CD4-positive, alpha-beta T cell treated with Interleukin-10 for 1 hour (primary cell): ENCODE measurements at places on chromosomes 16 and 17.

DNA sequence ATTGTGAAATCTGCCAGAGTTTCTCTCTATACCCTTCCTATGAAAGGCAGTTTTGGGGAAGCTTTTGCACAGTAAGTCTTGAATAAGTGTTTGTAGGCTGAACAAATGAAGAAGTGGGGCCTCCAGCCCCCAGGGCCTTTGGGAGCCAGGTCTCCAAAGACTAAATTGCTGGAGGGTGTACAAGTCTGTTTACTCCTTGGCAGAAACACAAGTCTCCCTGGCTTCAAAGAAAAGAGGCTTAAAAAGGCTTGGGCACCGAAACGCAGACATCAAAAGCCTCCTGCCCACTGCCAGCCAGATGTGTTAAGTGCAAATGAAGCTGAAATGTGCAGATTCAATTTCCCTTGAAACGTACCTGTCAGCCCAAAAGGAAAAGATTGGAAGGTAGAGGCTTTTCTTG, 146.3 kb downstream of the TMEM132E start:
- DNase-seq = no peak

DNA sequence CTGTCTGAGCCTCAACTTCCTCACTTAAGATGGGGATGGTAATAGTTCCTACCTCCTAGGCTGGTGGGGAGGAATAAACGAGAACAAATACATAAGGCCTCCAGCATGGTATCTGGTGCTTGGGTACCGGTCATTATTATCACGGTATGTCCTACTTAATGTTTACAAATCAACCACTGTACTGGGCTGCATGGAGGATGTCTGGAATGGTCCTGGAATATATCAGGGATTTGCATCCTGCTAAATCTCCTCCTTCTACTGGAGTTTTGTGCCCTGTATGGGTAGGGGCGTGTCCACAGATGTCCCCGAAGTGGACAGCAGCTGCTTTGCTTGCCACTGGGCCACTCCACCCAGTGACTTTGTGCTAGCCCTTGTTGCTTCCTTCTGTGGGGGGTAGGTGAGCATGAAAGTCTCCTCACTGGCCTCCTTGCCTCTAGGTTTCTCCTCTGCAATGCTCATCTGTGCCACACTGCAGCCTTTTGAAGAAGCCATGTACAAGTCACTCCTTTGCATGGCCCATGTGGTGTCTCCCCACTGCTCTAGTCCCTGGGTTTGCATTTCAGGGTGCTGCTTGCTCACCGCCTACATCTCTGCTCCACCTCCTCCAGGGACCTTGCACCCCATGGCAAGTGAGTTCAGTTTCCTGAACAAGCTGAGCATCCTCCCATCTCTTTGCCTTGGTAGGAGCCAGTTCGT, 2.2 kb upstream of the CMIP start:
- peak; percentile 15 for DNase-seq

DNA sequence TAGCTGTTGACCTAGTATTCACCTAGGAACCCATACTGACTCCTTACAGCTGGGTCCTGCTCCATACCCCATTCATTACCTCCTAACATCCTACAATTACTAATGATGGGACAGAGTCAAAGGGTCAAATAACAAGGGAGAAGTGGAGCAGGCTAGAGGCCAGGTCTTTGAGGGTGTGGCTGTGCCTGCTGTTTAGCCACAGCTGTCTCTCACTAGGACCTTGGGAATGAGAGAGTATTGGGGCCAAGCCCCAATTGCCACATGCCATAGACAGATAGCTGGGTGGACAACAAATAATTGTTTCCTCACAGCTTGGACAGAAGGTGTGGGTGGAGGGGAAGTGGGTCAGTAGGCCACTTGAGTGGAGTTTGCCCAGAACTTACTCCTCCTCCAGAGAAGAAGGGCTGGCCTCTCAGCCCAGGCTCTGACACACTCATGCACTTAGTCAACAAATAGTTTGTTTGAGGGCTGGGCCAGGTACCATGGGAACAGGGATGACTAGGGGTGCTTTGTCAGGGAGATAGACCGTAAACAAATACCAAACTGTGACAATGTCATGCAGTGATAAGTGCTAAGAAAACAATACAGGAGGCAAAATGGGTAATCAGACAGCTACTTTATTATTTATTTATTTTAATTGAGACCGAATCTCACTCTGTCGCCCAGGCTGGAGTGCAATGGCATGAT, 10.2 kb upstream of the CENPT start:
- peak; percentile 41 for DNase-seq

GRCh38 chr16:49564496-49565229, 191.1 kb downstream of the C16orf78 start:
- DNase-seq = no peak

DNA sequence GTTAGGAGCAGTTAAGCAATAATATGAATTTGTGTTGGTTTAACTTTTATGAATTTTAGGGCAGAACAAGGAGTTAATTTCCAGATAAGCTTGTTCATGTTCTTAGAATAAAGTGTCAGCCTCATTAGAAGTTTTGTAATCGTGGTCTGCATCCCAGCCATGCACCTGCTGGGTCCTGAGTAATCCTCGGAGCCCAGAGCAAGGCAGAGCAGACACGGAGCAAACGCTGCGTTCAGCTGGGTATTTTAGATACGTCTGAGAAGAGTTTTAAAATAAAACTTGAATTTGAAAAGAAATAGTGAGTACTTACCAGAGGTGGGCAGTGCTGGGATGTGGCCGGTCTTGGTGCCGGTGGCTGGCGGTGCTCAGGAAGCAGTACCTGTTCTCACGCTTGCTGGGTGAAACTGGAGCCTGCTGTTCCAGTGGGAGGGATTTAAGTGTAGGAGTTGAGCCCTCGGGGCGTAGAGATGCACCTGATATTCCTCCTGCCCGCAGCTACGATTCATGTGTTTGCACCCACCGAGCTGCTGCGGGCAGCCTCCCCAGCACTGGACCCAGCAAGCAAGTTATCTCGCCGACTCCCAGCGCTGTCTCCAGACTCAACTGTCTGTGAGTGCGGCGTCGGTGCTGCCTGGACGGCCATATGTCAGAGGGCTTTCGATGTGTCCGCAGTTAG, at the start of gene ZNF750:
ZNF750 (minus strand) TSS at position 406 of the 676 bp plus-strand sequence. CDS start 7,568 bp downstream, outside the sequence.
- no peak for DNase-seq

DNA sequence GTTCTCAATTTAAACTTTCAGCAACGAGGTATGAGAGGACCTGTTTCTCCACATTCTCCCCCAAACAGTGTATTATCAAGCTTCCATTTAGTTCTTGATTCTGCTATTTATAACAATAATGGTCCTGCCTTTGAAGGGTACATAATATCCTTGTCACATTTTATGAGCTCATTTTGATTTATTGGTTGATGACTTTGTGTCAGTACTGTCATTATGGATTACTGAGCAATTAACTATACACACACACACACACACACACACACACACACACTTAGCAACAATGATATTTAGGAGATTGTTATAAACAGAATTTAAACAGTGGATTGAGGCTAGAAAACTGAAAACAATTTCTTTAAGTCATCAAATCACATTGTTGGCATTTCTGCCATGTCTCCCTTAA, 7.0 kb downstream of the TMIGD1 start:
- DNase-seq = no peak

GRCh38 chr16:66740533-66740932, 10.9 kb downstream of the DYNC1LI2 start:
- DNase-seq = no peak

DNA sequence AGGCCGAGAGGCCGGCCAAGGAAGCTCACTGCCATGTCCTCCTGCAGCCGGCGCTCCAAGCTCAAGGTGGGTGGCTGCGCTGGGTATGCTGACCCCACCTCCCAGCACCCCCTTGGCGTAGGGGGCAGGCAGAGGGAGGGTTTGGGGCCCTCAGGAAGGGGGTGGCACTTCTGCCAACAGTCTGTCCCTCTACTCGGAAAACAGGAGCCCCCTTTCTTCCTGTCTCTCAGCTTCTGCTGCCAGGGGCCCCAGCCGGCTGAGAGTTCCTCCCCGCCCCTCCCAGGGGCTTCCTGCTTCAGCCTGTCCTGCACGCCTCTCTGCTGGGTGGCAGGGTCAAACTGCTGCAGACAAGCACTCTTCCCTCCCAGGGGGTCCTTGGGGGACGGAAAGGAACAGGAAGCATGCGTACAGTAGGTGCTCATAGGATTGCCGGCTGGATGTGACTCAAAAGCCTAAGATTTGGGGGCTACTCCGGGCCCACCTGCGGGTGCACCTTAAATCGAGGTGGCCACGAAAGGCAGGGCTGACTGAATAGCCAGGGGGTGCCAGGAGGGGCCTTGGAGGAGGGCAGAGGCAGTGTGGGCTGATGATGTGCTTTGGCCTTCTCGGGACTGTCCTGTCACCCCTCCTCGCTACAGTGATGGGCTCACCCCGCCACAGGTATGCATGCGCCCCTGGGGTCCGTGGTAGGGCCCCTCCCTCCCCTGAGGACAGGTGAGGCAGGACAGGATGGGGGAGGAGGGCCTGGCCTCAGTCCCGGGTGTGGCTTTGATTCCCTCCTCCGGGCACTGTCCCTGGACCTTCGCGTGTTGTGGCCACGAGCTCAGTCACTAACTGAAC, 4.0 kb downstream of the CBX2 start:
- no peak for DNase-seq

DNA sequence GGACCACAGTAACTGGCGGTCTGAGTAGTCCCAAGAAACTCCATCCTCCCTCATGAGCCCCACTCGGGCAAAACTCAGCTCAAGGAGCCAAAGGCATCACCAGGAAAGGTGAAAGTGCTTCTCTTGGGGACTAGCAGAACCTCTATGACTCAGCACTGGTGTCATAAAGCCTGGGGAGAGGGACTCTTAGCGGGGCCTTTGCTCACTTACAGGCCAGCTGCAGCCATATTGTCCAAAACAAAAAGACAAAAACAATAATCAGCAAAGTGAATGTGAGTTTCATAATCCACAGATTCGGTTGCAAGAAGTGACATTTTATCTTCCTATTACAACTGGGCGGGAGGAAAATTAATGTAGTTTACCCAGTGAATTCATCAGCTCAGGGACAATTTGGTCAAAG, at the start of gene TEKT5:
TEKT5 (minus strand) TSS at position 101 of the 400 bp plus-strand sequence; CDS start at position 44, 57 bp downstream.
- DNase-seq = no peak

DNA sequence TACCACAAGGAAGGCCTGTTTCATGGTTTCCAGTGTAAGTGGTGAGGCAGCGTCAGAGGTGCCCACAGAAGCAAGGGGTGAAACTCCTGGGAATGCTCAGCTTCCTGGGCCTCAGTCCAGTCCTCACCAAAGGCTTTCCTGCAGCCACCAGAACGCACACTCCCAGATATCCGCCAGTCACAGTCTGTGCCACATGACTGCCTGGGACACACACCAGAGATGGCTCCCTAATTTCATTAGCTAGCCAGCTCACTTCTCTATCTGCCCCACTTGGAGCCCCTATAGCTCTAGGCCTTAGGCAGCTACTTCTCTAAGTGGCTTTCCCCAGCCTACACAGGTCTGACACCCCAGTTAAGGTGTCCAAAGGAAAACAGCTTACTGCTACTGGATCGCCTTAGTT, 77.0 kb downstream of the CYTH1 start:
- no peak for DNase-seq

DNA sequence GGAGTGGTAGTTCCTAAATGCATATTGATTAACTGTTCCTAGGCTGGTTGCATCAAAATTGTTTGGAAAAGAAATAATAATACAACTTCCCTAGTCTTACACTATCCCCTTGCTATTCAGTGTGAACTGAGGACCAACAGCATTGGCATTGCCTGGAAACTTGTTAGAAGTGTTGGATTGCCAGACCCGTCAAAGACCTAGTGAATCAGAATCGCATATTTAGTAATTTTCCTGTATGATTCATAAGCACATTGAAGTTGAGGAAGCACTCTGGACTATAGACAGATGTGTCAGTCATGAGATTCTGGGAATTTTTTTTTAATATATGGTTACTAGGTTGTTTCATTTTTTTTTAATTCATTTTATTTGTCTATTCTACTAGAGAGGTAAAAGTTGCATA, 34.7 kb upstream of the KCNJ16 start:
- no peak for DNase-seq

- DNase-seq = no peak
Measured at GRCh38 chr16:57607676-57608461, 20.6 kb upstream of the ADGRG1 start.

GRCh38 chr17:51650202-51650601, 389.9 kb downstream of the UTP18 start:
- DNase-seq = no peak

GRCh38 chr16:16075488-16076422, 126.3 kb downstream of the ABCC1 start:
- DNase-seq = peak; percentile 3

- no peak for DNase-seq
Measured at GRCh38 chr16:89345642-89346150, 128.2 kb downstream of the ZNF778 start.

GRCh38 chr16:70159355-70160348, 13.9 kb upstream of the CLEC18C start:
- DNase-seq = no peak

DNA sequence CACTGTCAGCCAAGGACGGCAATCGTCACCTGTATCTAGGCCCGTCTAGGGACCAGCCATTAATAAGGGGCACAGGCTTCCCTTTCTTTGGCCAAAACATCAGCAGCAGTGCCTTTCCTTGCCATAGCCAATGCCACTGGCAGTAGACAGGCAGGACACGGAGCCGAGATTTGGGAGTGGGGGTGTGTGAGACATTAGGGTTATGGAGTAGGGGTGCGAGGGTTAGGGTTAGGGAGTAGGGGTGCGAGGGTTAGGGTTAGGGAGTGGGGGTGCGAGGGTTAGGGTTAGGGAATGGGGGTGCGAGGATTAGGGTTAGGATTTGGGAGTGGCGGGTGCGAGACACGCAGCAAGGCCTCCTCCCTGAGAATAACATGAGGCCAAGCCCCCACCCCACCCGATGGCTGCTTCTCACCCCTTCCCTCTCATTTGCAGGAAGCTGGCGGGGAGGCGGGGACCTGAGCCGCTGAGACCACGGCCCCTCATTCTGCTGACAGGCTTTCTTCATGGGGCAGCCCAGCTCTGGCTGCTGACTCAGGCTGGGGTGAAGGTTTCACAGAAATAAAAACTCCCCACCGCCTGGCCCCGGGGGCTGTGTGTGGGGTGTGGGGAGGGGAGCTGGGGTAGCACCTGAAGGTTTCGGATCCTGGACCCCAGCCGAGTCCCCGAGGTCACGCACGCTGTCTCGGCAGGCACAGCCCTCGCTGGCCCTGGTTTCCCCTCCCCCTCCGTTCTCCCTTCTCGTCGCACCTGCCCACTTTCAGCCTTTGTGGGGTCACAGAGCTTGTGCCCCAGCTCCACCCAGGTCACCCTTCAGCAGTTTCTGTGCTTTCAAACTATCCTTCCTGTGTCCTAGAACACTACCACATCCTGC, 93.8 kb downstream of the PGS1 start:
- no peak for DNase-seq
